Activated CD4-positive, alpha-beta T cell treated with anti-CD3 and anti-CD28 coated beads, Interleukin-2, amount 10 ng/mL, durations not matched to agents 7 days and 5 days (primary cell): ENCODE measurements at places on chromosomes 6 and 20. TPM values are rescaled to one million over a fixed set of nuclear protein-coding genes. Genes with fewer than 3 reads are reported as not detected.

Gene RAET1L
- not detected for total RNA-seq

Gene RPP40
- 6.2 TPM for total RNA-seq

Gene SYNGAP1
- 42.9 TPM for total RNA-seq

DNA sequence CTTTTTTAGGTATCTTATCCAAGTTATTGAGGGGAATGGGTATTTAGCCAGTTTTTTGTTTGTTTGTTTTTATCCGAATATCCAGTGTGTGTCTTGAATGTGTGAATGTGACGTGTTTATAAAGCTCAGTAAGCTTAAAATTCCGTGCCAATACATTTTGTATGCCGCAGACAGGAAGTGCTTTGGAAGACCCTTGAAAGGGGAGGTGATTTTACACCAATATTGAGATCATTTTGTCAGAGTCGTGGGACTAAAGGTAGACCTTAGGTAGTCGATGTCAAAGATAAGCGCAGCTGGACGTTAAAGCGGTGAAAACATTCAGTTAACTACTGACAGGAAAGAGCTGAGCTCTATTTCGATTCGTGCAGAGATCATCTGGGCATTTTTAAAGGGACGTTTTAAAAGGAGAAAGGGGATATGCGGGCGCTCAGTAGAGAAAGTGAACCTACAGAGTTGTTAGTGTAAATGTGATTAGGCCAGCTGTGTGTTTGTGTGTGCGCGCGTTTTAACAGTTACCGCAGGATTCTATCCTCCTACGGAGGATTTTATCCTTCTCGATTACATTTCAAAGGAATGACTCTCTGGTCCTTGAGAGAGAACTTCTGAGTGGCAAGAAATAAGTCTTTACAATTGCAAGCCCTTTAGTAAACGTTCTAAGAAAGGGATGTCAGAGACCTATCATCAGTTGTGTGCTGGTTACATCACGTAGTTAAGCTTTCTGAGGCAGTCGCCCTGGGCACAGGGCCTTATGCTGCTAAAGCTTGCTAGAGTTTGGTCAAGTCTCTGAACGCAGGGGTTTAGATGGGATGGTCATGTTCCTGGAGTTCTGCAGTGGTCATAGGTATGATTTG lies 625 bp upstream of the ECHDC1 start:
- peak; percentile 25 for DNase-seq

DNA sequence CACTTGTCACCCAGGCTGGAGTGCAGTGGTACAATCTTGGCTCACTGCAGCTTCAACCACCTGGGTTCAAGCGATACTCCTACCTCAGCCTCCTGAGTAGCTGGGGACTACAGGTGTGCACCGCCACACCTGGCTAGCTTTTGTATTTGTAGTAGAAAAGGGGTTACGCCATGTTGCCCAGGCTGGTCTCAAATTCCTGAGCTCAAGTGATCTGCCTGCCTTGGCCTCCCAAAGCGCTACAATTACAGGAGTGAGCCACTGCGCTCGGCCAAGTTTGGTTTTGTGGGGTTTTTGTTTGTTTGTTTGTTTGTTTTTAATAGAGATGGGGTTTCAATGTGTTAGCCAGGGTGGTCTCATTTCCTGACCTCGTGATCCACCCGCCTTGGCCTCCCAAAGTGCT lies 12.3 kb downstream of the LOC128125822 start:
- DNase-seq, result no peak
